CD8-positive, alpha-beta memory T cell (primary cell): ENCODE measurements at places on chromosomes 16 and 17.

DNA sequence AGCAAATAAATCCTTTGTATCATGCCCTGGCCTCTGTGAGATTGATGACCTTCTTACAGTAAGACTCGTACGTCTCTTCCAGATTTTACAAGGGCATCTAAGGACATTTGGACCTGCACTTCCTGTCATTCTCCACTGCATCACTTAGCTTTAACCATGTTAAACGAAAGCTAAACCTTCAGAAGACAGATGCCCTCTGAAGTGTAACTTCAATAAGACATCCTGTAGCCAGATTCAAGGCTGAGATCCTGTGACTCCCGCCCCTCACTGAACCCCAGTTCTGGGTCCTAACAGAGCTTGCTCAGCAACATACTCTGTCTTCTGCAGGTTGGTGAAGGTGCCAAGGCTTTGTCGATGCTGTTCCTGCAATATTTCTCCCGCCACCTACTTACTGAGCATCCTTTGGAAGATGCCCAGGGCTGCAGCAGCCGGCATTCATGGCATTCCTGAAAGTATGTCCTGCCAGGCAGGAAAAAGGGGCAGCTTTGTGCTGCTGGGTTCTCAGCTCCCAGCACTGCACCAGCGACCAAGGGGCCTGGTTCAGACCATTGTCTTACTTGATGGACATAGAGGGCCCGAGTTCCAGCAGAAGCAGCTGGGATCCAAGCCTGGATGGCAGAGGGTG lies 131.1 kb downstream of the AXIN2 start:
- DNase-seq, result no peak

- DNase-seq, result no peak
Observed at GRCh38 chr17:9999919-10000695, 95.0 kb upstream of the RCVRN start.

DNA sequence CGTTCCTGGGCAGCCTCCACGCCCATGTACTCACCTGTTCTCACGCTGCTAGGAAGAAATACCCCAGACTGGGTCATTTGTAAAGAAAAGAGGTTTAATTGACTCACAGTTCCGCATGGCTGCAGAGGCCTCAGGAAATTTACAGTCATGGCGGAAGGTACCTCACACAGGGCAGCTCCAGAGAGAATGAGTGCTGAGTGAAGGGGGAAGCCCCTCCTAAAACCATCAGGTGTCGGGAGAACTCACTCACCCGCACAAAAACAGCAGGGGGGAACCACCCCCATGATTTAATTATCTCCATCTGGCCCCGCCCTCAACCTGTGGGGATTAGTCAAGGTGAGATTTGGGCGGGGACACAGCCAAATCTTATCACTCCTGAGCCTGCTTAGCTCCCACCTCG lies 18.2 kb downstream of the RAB40C start:
- DNase-seq, result no peak

DNA sequence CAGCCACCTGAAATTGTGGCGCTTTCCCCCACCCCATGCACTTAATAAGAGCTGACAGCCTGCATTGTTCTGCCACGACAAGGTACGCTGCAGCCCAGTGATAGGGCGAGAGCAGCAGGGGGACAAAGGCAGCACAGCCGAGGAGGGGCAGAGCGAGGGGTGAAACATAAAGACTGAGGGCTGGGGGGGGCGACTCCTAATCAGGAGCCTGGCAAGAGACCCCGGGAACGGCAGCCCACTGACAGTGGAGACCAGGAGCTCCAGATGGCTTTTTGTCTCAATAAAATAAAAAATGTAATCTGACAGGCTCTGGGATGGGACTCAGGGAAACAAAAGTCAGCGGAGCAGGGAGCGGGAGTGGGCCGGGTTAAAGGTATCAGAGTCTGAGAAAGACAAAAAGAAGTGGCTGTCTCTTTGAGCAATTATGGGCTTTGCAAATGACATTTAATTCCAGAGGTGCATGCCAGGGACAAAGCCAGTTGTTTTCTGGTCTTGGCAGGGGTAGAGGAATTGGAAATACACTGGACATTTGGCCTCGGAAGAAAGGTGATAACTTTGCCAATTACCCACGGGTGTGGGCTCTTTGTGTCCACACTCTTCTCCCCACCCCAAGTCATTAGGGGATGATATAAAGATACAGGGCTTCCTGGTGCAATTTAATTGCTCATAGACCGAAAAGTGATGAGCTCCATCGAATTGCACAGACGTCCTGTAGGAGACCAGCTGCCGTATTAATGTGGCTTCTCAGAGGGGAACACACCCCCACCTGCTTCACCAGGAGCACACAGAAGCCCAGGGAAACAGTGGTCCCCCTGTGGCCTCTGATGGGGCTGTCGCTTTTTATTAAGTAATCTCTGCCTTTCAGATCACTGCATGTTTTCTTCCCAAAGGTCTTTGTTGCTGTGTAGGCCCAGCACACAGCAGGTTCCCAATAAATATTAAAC lies 17.6 kb upstream of the CCDC182 start:
- no peak for DNase-seq

GRCh38 chr17:39782481-39782880 lies 44.7 kb downstream of the GRB7 start:
- no peak for DNase-seq

GRCh38 chr16:67312719-67313118 lies 13.8 kb downstream of the KCTD19 start:
- DNase-seq, result no peak

DNA sequence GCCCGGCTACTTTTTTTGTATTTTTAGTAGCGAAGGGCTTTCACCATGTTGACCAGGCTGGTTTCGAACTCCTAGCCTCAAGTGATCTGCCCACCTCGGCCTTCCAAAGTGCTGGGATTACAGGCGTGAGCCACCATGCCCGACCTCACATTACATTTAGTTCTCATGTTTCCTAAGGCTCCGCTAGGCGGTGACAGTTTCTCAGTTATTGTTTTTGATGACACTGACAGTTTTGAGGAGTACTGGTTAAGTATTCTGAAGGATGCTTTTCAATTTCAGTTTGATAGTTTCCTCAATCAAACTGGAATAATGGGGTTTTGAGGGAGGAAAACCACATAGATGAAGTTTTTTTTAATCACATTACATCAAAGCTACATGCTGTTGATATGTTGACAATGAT lies 1028.5 kb downstream of the CDH8 start:
- DNase-seq, result no peak

DNA sequence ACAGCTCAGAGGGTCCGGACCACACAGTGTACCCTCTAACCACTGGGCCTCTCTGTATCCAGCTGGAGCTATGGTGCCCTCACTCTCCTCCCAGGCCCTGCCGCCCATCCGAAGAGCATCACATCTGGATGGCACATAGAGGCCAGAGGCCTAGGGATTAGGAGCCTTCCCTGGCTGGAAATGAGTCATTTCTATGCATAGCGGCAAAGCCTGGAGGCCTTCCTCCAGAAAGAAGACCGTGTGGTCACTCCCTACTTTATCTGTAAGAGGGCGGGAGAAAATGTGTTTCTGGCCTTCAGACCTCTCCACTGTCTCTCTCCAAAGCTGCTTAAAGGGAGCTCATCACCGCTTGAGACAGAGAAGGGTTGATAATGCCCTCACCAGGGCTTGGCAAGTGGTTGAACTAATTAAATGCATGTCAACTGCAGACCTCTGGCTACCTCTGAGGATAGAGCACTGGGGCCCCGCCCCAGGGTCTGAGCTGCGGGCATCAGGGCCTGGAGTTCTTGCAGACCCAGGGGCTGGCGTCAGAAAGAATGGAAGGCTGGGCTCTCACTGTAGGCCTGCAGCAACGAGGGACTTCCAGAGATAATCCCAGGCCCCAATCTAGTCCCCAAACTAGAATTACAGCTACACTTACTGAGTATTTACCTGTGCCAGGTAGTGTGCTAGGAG lies 122.2 kb downstream of the IRX5 start:
- DNase-seq, result no peak

GRCh38 chr17:58621174-58621573 lies 70.7 kb downstream of the TEX14 start:
- no peak for DNase-seq

DNA sequence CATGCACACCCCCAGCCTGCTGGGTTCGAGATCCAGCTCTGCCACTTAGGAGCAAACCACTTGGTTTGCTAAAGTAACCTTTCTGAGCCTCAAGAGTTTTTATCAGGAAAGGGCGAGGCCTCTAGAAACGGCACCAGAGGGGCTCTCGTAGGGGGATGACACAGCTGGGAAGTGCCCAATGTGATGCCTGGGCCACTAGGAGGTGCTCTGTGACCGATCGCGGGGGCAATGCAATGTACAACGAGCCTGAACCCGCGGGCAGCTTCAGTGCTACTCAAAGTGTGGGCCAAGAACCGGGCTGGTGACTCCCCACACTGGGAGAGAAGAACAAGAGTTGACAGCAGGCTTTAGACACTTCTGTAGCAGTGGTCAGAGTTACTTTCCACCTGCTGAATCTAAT lies 9.4 kb downstream of the C16orf89 start:
- DNase-seq, result peak; percentile 58

DNA sequence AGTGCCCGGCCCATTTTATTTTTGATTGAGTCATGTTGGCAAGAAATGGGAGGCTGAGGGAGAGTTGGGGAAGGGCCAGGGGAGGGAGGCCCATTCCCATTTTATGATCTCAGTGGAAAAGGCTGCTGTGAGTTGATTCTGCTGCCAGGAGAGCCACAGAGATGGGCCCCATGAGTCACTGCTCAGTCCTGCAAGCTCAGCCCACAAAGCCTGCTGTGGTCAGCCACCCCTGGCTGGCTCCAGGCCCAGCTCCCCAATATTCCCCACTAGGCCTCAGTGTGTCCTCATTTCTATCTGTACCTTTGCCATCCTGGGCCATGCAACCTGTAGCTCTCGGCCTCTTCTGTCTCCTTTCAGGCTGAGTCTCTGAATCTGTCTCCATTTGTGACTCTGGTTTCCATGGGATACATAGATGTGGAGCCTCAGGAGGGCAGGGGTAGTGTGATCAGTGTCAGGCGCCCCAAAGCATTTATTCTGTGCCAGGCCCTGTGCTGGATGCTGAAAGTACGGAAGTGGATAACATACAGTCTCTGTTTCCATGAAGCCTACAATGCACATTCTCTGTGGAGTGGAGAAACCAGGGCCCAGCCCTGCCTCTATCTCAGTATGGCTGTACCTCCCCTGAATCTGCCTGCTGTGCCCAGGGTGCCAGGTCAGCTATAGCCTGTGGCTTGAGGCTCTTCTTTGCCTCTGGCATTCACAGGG lies 1.9 kb upstream of the PLEKHG4 start:
- no peak for DNase-seq

DNA sequence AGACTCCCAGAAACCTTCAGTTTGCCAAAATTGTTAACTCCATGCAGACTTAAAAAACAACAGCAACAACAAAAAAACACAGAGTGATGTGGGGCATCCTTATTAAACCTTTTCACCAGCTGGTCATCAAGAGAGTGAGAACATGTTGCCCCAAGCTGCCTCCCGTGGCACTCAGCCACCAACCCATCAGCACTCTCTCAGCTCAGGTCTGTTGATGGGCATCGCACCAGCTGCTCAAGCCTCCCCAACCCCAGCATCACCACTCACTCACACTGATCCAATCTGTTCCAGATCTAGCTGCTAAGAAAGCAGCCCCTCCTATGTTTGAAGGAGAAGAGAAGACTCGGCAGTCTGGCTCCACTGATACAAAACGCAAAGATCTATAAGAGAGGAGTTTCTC lies 46.8 kb downstream of the SLC39A11 start:
- no peak for DNase-seq
